ENCODE measurements at places on chromosomes 4 and X.

DNA sequence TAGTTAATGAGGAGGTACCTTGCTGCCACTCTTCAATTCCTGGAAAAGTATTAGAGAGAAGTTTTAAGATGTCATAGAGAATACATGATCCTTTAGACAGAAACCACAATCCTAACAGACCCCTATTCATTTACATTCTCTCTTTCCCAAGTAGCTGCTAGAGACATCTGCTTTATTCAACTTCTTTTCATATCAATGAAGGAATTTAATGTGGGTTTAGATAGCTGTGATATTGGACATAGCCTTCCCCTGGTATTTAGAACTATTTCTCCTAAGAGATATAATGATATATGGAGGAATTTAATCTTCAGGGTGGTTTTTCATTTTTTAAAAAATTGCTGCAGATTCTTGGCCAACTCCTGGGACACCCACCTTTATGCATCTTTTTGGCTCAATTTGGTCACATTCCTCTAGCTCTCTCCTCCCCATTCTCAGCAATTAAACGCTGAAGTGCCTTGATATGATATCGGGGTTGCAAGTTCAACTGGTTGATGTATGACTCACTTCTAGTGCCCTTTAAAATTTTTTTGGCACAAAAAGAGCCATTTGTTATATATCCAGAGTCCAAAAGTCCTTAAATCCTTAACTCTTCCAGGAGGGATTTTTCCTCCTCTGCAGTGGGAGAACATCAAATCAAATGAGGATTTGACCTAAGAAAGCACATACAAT lies 57.6 kb downstream of the DOCK11 start:
- DNase-seq = no peak

- DNase-seq = no peak
Measured at GRCh38 chr4:71293705-71294104, 45.1 kb upstream of the SLC4A4 start.

- DNase-seq = no peak
Measured at GRCh38 chrX:152139589-152139988, 1.2 kb upstream of the MAGEA10 start.

DNA sequence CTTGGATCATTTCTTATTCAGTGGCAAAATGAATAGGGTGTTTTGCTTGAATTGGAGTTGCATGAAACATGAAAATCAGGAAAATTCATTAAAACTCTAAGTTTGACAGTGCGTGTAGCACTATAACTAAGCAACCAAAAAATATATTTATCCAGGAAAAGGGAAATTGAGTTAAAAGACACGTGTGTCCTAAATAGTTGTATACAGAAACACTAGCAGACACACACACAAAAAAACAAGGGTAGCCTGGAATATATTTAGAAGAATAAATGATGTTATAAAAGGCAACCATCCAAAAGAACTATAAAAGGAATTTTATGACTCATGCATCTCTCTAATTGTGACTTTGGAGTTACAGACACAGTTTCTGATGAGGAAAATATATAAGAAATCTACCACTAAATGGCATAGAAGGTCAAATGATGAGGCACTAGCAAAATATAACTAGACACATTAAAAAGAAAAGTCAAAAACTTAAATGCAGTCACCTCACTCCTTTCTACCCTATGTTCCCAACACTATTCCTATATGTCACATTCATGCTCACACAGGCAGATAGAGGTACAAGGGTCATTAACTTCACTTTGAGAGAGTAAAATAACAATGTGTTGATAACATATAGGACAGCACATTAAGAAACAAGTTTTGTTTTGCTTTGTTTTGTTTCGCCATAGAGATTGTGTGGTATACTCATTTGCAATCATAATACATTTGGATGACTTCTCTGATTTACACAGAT lies 793.6 kb upstream of the INTU start:
- no peak for DNase-seq

DNA sequence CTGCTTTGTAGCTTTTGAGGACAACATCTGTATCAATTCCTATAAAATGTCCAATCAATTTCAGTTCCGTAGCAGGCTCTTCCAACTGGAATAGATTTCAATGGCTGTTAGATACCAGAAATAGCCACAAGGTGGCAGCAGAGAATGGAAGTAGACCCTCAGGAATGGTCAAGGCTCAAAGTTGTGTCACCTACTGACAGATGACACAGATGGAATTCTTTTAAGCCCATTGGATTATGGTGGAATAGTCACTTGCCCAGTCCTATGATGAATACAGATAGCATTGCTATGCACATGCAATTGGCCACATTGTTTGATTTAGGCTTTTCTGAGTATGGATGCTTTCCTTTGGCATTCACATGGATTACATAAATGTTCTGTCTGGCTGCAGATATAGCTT lies 130.4 kb upstream of the RADX start:
- DNase-seq = no peak

DNA sequence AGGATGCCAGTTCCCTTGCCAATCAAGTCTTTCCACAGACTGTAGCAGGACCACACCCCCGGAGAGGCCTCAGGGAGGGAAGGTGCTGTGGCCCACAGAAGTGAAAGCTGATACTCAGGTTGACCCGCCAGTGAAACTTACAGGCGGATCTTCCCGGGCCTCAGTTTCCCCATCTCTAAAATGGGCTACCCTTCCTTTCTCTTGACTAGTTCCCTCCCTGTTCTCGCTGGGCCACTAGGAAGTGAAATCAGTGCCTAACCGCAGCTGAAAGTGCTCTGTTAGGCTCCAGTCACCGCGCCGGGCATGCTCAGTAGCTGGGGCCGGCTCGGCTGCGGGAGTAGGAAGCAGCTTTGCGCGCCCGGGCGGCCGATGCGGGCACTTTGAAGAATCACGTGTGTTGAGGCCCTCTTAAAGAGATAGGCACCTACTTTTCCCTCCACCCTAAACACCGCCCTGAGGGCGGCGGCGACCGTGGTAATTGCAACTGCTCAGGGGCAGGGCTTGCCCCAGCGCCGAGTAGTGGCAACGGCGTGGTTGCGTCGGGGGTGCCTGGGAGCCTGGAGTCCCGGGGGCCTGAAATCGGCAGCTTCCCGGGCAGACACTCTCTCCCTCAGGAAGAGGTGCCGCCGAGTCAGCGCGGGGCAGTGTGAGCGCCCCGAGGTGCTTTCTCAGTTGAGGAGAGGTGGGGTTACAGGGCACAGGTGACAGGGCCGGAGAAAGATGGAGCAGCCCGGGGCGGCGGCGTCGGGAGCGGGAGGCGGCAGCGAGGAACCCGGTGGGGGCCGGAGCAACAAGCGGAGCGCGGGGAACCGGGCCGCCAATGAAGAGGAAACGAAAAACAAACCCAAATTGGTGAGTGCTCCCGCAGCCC lies at the start of gene DIAPH2:
Gene DIAPH2 (plus strand): TSS at position 504 of the 871 bp plus-strand sequence.
- DNase-seq = peak; percentile 43

- no peak for DNase-seq
Measured at GRCh38 chrX:110415440-110416170, 57.0 kb downstream of the RTL9 start.

- DNase-seq = no peak
Measured at GRCh38 chr4:184348311-184349233, 125.8 kb downstream of the IRF2 start.

- no peak for DNase-seq
Measured at GRCh38 chr4:88779431-88779830, 81.8 kb upstream of the NAP1L5 start.

GRCh38 chr4:104418286-104418685 lies 76.4 kb downstream of the CXXC4 start:
- DNase-seq = no peak

GRCh38 chr4:84837751-84838150 lies 128.7 kb downstream of the WDFY3 start:
- no peak for DNase-seq

- no peak for DNase-seq
Measured at GRCh38 chr4:112184438-112184837, 39.2 kb downstream of the FAM241A start.

Measured in stimulated activated CD4-positive, alpha-beta T cell treated with anti-CD3 and anti-CD28 coated beads, TNF-alpha, amount 100 ng/mL, for 1 hour (primary cell).